ENCODE measurements at places on chromosomes 4 and X. TPM values are rescaled to one million over a fixed set of nuclear protein-coding genes. Genes with fewer than 3 reads are reported as not detected.

MAGEB6 gene
- not detected for total RNA-seq

PAGE1 gene
- not detected for total RNA-seq

UBL4A gene
- 53.7 TPM for total RNA-seq

FBXO8 gene
- 16.5 TPM for total RNA-seq

SLC34A2 gene
- not detected for total RNA-seq

PGAM4 gene
- not detected for total RNA-seq

SLC10A6 gene
- 0.59 TPM for total RNA-seq

RENBP gene
- total RNA-seq = 7.6 TPM

NPNT gene
- total RNA-seq = 0.59 TPM
